ENCODE measurements at places on chromosomes 13 and 19. TPM values are rescaled to one million over a fixed set of nuclear protein-coding genes. Genes with fewer than 3 reads are reported as not detected.

GRCh38 chr19:5138606-5139582, 170.0 kb downstream of the KDM4B start:
- DNase-seq = peak; percentile 27

- no peak for DNase-seq
Observed at GRCh38 chr13:71831716-71832115, 35.3 kb downstream of the DACH1 start.

DNA sequence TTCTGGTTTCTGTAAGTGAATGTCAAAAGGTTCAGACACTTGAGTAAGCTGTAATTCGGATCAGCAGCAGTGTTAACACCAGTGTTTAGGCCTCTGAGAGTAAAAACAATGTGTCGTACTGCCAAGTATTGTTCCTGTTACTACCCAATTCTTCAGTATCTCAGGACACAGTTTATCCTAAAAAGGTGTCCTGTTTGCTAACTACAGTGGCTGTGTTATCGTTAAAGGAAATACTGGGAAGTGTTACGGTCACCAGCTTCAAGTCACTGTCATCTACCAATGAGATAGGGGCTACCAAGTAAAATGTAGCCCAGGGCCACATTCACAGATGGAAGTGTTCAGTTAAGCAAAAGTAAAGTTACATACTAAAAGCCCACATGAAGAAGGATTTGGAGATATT, 2.3 kb upstream of the UPF3A start:
- DNase-seq = no peak

DNA sequence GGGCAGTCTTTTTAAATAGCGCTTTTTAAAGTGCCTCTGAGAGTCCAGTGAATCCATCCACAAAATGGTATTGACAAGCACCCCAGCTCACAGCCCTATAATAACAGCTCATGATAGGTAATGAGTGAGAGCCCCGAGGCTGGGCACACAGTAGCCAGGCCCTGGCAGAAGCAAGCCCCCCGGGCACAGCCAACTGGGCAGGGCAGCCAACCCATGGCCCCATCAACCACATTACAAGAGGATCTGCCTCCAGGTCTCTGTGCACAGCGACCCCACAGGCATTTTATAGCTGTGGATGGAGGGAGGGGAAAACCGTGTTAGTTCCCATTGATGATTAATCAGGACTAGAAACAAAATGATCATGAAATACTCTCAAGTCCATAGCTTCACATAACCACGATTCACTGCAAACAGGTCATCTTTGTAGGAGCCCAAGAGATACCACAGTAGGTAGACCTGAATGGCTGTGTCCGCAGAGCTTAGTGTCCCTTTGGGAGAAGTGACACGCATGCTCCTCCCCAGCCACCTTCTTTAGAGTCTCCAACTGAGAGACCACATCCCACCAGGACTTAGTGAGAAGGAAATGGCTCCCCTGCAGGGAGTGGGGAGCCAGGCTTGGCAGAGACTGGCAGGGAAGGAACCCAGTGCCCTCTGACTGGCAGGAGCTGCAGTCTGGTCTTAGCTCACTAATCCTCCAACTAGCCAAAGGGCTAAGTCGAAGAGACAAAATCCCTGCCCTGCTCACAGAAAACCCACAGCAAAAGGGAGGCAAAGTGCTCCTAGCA, 4.3 kb upstream of the VSTM2B start:
- no peak for DNase-seq

The C1QTNF9 gene
- not detected for total RNA-seq
